ENCODE measurements at places on chromosomes 4 and X.

DNA sequence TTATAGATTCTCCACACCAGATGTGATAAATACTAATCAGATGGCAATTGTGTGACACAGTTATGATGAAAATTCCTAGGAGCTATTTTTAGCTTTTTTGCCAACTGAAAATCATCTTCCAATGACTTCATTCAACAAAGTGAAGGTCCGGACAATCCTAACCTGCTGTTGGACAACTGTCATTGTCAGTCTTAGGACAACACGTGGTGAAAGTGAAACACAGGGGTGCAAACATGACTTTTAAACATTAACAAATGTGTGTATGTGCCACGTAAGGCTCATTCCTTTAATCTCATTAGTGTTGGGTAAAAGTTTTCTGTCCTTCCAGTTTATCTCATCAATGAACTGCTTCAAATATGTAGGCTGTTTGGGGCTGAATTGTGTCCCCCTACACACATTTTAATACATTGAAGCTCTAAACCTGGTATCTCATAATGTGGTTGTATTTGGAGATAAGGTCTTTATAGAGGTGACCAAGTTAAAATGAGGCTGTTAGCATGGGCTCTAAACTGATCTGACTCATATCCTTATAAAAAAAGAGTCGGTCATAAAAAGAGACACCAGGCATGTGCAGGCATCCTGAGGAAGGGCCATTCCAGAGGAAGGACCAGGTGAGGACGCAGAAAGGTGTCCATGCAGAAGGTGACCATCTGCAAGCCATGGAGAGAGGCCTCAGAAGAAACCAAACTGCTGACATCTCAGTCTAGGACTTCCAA lies 41.2 kb upstream of the SMAD1 start:
- DNase-seq = no peak

GRCh38 chrX:135974279-135974856 lies 580 bp upstream of the MMGT1 start:
- DNase-seq = peak; percentile 7

DNA sequence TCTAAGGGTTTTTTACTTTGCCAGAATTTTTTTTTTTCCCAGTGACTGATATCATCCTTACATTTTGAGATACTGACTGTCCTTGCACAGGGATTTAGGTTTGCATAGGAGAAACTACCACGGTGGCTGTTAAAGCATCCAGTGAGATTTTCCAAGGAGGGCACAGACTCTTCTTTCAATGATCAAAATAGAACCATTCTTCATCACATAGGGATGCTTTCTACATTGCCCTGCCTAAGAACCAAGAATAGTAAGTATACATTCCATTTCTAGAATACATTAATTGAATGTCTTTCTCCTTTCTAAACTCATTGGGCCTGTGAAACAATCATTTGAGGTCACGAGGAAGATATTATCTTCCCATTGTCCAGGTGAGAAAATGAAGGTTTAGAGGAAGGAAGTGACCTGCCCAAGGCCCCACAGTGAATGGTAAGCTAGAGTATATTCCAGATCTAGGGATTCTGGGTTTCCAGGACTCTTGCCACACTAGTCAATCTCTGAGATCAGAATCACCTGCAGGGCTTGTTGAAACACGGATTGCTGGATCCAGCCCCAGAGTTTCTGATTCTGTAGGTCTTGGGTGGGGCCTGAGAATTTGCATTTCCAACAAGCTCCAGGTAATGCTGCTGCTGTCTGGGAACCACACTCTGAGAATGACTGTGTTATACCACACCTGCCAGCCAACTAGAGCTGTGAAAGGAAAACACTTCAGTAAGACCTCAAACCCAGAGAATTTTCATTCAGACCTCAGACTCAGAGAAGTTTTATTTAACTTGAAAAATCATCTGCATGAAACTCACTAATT lies 17.7 kb upstream of the TMEM154 start:
- DNase-seq = no peak

DNA sequence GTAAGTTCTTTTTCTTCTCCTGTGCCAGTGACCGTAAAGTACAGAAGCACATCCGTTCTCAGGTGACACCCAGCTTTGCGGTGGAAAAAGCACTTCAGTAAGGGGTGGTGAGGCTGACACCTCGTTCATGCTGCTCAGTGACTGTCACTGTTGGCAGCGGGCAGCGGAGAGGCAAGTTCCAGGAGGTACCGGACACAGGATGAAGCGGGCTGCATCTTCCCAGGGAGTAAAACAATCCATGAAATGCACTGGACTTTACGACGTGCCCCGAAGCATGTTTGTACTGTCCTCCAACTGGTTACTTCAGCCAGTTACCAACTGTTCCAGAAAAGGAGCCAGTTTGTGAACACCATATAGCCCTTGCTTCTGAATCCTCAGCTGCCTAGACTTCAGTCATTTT lies 110.7 kb downstream of the ZNF827 start:
- DNase-seq = no peak

- DNase-seq = no peak
Measured at GRCh38 chr4:186979961-186980745, 256.5 kb upstream of the FAT1 start.

DNA sequence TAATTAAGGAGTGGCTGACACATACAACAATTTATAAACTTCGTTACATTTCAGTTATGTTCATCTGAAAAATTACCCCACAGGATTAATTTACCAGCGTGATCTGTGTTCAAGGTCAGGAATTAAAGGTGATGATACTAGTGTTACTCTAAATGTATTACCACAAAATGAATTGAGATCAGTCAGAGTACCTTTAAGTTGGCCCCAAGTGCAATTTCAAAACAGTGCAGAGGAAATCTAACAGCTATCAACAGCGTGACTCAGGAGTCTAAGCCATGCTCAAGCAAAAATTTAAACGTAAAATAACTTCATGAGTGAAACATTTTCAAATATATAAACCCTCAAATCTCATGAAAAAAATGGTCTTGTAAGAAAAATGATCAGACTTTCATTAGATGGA lies 18.7 kb downstream of the ANTXR2 start:
- DNase-seq = no peak

DNA sequence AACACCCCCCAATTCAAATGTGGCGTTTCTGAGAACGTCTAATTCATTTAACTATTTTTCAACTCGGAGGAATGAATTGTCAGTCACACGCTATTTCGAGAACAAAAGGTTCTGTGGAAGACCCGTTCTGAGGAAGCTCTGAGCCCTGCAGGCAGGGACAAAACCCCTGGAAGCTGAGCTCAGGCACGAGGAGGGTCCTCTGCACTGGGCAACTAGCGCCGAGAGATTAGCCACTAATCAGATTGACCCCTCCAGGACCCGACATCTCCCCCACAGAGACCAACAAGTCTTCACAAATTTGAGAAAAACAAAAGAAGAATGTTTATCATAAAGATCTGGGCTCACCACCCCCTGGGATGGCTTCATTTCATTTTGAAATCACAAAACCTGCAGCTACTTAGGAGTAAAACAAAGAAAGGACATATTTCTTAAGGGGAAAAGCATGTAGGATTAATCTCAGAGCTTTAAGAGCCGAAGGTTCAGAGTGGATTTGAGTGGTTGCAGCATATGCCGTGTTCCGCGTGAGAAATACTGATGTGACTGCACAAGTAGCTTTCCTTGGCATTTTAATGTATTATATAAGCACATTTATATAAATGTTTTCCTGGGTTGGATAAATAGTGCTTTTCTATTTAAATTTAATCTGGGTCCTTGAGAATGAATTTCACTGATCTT lies 41.8 kb downstream of the ADRA2C start:
- no peak for DNase-seq

- DNase-seq = no peak
Measured at GRCh38 chr4:146346276-146346675, 131.9 kb downstream of the REELD1 start.

DNA sequence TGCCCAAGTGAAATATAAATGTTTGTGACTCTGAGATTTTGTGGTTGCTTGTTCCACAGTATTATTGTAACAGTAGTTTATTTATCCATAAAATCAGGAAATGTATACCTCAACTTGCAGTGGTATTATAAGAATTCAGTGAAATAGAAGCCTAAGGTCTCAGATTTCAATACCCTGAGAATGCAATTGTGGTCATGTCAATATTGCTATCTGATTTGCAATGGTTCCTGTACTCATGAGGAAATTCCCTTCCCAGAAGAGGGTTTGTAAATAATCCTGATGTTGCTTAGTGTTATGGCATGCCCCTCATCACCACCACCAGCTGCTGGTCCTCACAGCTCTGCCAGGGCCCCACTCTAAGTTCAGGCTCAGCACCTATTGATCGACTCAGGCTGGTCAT lies 67.8 kb downstream of the SLC34A2 start:
- peak; percentile 13 for DNase-seq

DNA sequence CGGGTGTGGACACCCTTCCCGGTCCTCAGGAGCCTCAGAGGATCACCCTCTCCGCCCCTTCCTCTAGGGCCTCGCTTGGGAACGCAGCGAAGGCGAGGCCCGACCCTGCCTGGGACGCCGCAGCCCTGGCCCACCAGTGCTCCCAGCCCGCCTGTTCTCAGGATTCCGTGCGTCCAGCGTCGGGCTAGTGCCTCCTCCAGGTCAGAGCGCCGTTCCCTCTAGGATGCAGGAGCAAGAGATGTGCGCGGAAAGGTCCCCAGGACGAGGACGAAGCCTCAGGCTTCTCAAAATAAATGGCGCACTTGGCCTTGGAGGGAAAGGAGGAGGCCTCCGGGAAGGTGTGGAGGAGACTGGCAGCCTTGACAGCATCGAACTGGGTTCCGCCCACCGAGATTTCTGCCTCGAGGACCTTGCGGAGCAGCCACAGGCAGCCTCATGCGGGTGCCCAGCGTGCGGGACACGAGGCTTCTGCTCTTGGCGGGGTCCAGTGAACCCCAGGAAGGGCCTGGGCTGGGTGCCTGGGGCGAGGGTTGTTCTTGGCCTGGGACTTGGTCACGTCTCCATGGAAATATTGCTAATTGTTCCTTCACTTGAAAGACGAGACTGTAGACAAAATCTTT lies 35.1 kb downstream of the PITX2 start:
- no peak for DNase-seq

GRCh38 chr4:168652755-168653154 lies 155.9 kb downstream of the PALLD start:
- DNase-seq = no peak

DNA sequence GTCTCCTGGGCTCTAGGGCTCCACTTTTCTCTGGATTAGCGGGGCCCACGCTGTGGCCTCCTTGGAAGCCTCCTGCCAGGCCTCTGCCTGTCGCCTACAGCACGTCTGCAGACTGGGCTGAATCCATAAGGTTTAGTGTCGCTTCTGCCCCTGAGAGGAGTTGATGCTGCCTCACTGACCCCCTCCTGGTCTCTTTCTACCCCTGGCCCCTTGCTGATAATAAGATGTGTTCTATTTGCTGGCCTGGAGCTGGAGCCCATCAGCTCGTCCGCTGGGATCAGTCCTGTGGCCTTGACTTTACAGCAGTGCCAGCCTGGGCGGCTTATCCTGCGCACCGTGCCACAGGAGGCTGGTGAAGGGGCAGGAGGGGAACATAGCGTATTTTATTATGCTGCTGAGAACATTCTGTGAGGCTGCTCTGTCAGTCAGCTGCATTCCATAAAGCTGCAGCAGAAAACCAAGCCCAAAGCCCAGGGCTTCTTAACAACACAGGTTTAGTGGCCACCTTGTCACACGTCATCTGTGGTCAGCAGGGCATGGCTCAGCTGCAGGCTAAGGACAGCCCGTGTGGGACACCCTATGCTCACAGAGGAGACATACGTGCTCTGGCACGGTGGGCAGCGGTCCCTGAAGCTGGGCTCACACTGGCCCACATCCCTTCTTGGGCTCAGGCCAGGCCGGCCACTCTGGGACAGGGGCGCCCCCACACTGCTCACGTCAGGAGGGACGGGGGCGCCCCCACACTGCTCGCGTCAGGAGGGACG lies 29.3 kb upstream of the HGFAC start:
- DNase-seq = no peak

DNA sequence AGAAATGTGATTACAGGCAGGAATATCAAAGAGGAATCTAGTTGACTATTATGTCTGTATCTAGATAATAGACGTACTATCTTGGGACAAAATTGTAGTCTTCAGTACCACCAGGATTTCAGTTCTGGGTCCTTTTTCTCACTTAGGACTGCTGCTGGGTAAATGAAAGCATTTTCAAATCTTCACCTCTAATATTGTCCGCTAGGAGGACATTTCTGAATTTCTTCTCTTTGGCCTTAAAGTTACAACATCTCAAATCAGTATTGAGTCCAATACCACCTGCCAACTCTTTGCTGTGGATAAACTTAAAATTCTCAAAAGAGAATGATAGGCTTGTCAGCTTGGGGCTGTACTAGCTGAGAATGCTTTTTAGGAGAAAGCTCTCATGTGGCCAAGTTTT lies 6.0 kb downstream of the FGF16 start:
- DNase-seq = no peak

GRCh38 chr4:147220833-147221232 lies 260.1 kb upstream of the EDNRA start:
- DNase-seq = no peak

DNA sequence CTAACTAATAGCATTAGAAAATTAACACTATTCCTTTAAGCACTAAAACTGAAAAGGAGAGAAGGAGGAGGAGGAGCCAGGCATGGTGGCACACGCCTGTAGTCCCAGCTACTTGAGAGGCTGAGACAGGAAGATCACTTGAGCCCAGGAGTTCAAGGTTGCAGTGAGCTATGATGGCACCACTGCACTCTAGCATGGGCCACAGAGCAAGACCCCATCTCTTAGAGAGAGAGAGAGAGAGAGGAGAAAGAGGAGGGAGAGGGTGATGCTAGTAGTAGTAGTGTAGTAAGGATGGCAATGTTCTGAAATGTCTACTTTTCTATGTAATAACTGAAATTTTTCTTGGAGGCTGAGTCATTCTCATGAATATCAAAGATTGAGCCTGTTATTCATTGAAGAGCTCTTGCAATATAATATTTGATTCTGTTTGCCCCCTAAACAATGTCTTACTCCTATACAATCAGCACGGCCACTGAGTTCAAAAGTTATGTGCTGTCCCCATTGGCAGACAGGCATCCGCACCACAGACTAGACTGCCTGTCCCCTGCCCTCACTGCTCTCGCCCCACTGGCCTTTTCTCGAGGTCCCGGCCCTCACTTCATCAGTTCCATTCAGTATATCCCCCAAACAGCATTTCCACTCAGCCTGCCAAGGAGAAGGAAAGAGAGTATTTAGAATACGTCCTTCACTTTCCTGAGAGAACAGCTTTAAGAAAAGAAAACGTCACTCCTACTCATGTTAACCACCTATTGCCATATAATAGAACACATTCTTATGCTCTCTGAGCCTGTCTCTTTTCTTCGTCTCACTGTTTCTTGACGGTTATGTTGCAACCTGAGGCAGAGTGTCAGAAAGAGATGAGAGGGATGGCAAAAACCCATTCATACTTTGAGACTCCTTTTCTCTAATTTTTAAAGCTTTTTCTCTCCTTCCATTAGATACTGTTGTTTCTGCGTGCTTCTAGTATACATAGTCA lies 238.1 kb downstream of the PALLD start:
- no peak for DNase-seq

DNA sequence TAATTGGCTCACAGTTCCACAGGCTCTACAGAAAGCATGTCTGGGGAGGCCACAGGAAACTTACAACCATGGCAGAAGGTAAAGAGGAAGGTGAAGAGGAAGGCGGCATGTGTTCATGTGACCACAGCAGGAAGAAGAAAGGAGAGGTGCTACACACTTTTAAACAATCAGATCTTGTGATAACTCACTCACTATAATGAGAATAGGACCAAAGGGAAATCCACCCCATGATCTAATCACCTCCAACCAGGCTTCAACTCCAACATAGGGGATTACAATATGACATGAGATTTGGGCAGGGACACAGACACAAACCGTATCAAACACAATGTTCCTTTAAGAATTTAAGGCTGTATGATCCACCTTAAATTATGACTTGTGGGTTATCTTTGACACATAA lies 10.5 kb upstream of the PGM2 start:
- DNase-seq = no peak

GRCh38 chr4:176999935-177000543 lies 207.3 kb upstream of the VEGFC start:
- DNase-seq = no peak
